HepG2 (cell line): ENCODE measurements at places on chromosomes 6 and 20.
A peak's percentile ranks its signal among the peaks of the same experiment; 100 is the strongest.

DNA sequence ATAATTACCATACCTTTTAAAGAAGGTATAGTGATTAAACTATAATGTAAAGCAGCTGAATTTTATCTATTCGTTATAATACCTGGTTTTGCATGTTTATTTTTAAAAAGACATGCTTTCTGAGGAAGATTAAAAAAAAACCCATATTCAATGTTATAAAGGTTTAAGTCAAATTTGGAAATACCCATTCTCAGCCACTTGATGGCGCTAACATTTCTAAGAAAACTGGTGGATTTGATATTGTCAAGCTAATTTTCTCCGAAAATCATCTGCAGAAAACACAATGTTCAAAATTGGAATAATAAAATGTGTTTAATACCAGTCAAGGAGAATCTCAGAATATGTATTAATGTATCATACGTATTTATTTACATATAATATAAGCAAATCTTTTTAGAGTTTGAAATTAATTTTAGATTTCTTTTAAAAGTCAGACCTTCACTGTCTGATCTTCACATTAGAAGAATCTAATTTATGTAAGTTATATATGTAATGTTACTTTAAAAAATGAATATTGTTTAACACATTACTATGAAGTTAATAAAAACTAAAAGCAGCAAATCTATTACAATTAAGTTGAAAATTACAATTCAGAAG is 35.0 kb downstream of the SHPRH start:
- DNase-seq: peak; percentile 49

- DNase-seq: no peak
Measured at GRCh38 chr6:65289491-65289890, 417.5 kb downstream of the EYS start.

GRCh38 chr6:125046107-125046925 is 84.1 kb downstream of the RNF217 start:
- DNase-seq: no peak

DNA sequence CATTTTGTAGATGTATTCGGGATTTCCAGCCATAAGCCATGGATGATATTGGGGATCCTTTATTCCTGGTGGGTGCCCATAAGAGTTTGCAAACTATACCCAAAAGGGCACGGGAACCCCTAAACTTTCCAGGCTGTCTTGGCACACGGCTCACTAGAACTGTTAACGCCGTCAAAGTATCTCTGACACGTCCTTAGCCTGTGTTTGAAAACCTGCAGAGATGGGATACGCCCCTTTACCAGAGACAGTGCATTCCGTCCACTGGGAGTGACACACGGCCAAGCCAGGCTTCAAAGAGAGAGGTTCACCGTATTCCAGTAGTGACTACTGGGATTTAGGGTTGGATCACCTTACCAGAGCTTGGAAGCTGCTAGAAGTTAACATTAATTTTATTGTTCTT is 95.0 kb downstream of the THBS2 start:
- no peak for DNase-seq

GRCh38 chr20:63475209-63475608 is 2.8 kb upstream of the KCNQ2 start:
- DNase-seq: no peak

GRCh38 chr20:47857187-47857568 is 71.9 kb upstream of the SULF2 start:
- DNase-seq: peak; percentile 26

DNA sequence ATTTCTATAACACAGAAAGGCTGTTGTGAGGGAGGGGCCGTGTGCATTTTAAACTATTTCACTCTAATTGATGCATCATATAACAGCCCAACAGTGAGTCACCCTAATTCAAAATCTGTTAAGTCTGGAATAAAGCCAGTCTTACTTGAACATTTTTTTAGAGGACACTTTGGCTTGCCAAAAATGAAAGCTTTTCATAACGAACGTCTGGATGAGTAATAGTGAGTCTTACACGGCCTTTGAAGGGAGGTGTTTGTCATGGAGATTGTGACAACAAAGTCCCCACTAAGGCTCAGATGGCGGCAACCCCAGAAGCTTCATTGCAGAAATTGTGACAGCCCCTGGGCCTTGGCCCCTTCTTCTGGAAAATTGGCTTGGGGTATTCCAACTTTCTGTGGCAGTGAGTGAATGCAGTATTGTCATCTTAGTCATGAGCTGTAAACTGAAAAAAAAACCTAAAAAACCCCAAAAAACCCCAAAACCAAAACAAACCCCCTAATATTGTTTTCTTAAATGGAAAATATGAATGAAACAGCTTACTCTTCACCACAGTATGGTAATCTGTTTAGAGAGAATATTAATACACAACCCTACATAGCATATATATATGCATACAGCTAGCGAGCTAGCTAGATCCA is 92.6 kb upstream of the CLDN20 start:
- peak; percentile 73 for DNase-seq

GRCh38 chr20:63080811-63081210 is 74.0 kb upstream of the BHLHE23 start:
- no peak for DNase-seq

DNA sequence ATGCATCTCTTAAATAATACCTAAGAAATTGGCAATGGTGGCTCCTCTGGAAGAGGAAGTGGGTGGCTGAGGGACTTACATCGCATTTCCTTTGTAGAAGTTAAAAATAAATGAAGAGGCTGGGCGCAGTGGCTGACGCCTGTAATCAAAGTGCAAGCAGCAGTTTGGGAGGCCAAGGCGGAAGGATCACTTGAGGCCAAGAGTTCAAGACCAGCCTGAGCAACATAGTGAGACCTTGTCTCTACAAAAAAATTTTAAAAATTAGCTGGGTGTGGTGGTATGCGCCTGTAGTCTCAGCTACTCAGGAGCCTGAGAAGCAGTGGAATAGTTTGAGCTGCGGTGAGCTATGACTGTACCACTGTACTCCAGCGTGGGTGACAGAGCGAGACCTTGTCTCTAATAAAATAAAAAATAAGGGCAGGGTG is 12.2 kb upstream of the NCOA3 start:
- no peak for DNase-seq

- DNase-seq: no peak
Measured at GRCh38 chr6:83770910-83771309, 62.0 kb upstream of the SNAP91 start.

DNA sequence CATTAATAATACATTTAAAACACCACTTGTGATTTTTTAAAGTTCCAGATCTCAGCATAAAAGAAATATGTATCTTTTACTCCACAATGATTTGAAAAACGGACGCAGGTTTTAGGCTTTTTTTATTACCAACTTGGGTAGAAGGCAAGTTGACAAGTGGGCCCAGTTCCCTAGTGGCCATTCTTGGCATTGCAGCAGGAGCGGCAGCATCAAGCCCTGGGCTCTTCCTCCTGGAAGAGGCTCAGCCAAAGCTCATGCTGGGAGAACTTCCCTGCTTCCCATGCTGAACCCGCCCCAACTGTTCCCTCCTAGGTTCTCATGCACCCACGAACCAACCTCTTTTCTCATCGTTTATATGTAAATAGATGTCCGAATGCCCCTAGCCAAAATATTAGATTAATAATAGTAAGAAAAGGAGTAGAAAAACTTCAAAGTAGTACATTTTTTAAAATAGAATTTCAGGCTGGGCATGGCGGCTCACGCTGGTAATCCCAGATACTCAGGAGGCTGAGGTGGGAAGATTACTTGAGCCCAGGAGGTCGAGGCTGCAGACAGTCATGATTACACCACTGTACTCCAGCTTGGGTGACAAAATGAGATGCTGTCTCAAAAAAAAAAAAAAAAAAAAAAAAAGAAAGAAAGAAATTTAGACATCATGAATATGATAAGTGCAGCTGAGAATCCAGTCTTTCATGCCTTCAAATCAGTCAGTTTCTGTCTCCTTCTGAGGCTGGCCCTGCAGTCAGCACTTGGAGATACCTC is 18.2 kb upstream of the MYB start:
- peak; percentile 23 for DNase-seq

- DNase-seq: peak; percentile 63
Measured at GRCh38 chr6:6969761-6970223, 138.0 kb upstream of the RREB1 start.

- DNase-seq: no peak
Measured at GRCh38 chr6:136250686-136251008, 536 bp upstream of the MTFR2 start.

- no peak for DNase-seq
Measured at GRCh38 chr6:162845972-162846371, 118.2 kb downstream of the PACRG start.

DNA sequence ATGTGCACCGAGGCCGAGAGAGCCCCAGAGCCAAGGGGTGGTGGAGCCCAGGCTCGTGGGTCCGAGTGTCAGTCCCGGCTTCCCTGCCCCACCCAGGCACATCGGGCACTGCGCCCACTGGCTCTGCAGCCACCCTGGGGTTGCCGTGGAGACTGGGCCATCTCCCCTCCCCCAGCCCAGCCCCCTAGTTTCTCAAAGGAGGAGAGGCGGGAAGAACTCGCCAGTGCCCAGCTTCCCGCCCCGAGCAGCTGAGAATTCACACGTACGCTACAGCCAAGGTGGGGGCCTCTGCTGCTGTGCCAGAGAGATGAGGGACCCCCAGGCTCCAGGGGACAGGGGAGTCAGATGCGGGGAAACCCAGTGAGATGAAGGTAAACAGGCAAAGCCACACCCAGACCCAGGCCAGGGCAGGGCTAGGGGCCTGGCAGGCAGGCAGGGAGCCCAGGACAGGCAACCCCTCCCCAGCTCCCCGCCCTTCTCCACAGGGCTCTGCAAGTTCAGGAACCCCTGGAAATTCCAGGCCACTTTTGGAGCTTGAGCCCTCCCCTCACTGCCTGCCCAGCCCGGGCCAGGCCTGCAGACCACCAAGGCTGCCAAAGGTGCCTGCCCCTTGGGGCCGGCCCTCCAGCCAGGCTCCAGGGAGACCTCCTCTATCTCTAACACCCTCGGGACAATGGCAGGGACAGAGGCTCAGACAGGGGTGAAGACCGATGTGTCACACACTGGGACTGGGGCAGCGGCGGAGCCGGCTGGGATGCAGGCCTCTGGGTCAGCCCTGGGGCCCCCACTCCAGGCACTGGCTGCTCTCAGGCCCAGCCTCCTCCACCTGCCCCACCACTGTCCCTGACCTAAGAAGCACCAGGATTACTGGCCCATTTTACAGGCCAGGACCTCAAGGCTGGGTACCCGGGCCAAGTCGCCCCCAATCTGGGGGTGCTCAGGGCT is 6.0 kb downstream of the LAMA5 start:
- no peak for DNase-seq

- DNase-seq: no peak
Measured at GRCh38 chr20:62804627-62805154, at the start of gene OGFR. Gene OGFR (plus strand): TSS chr20:62804835. CDS start chr20:62804860, 25 bp downstream.

- DNase-seq: no peak
Measured at GRCh38 chr6:90083891-90084290, 189.6 kb downstream of the GJA10 start.

DNA sequence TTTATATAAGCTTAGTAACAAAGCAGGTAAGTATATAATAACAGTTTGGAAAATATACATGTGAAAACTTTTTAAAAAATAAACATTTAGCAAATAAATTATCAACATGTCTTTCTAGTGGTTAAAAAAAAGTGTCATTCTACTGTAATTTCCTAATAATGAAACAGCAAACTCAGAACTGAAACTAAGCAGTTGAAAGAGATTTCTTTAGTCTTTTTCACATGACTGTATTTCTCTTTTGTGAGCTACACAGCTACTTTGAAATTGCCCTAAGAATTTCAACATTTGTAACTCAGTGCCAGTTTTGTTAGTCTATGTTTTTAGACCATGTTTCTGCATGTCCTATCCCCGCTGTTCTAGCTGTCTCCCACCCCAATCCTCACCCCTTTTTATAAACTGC is 28.4 kb upstream of the SDHAF4 start:
- no peak for DNase-seq

GRCh38 chr20:60372822-60373221 is 414.6 kb downstream of the CDH26 start:
- no peak for DNase-seq

DNA sequence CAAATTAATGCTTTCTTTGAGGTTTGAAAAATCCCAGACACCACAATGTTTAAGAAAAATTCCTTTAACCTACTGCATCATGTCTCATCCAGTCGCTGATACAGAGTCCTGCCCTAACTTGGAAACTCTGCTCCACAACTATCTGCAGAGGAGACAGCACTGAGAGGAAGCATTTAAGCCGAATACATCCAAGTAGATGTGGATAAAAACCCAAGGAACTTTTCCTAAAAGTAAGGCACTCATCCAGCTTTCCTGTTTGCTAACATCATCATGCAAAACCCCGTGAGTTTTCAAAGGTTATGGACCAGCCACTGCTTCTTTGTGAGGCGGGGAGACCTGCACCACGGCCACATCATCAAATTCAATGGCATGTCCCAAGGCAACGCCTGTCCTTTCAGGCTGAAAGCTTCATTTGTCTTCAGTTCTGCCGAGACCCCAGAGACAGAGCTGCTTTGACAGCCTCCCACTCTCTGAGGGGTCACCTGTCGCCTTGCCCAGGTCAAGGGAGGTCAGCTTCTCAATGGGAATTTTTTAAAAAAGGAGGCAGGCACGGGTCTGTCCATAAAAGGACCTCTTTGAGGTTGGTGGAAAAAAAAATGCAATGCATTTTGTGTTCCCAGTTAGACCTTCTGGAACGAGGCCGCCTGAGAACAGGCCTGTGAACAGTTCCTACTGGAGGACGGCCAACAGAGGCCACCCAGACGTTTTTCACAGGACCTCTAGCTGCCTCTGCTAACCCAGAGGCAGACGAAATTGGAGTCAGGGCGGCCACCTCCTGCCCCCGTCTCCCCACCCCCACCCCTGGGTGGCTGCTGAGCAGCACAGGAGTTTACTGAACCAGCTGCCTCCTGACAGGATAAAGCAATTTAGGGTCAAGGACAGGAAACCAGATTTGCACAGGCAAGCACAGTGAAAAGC is 142.5 kb upstream of the HDDC2 start:
- DNase-seq: no peak

- no peak for DNase-seq
Measured at GRCh38 chr20:49288250-49288751, 10.4 kb upstream of the ZNFX1 start.

DNA sequence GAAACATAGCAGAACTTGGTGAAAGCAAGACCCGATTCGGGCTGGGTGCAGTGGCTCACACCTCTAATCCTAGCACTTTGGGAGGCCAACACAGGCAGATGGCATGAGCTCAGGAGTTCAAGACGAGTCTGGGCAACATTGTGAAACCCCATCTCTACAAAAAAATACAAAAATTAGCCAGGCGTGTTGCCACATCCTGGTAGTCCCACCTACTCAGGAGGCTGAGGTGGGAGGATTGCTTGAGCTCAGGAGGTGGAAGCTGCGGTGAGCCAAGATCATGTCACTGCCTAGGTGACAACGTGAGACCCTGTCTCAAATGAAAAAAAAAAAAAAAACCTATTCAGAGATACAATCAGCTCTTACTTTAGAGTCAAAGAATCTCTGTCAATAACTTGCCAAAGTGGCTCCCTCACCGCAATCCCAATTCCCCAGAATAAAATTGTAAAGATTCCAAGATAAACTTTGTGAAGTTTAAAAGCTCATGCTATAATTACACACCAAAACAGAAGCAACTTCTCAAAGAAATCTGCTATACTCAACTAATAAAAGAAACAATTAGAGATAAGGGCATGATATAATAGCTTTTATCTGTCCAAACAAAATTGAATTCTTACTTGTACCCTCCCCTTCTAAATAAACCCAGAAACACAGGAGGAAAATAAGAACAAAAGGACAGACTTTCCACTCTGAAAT is 33.6 kb downstream of the CDK19 start:
- no peak for DNase-seq

GRCh38 chr6:6002005-6002847 is 4.5 kb downstream of the NRN1 start:
- no peak for DNase-seq
